ENCODE measurements at places on chromosomes 6 and 20. TPM values are rescaled to one million over a fixed set of nuclear protein-coding genes. Genes with fewer than 3 reads are reported as not detected.

Gene SLC17A1
- total RNA-seq: not detected

Gene RIPPLY2
- total RNA-seq: not detected

Gene PMEPA1
- 21.0 TPM for total RNA-seq

GRCh38 chr6:165662749-165663376, at the start of gene PDE10A:
Gene PDE10A, minus strand, starts transcription at chr6:165663241. Its CDS starts 430 bp downstream, at chr6:165662811.
- H3K27ac ChIP-seq: no peak within 1 kb of the TSS
- H3K4me3 ChIP-seq: peak within 1 kb of the TSS; percentile 44
- peaks cover 78% of the 10 kb centered on the region for H3K27me3 ChIP-seq

- H3K27ac ChIP-seq: no peak overlapping the region
- no peak for DNase-seq
- no peak overlapping the region for H3K4me3 ChIP-seq
- peaks cover 2% of the 10 kb centered on the region for H3K4me1 ChIP-seq
- H3K27me3 ChIP-seq: no peaks in the 10 kb centered on the region
- no peaks in the 10 kb centered on the region for H3K36me3 ChIP-seq
Observed at GRCh38 chr6:129593233-129593564, 116.8 kb downstream of the ARHGAP18 start.

- no peak for DNase-seq
- no peak overlapping the region for H3K27ac ChIP-seq
- H3K27me3 ChIP-seq: no peaks in the 10 kb centered on the region
- H3K4me3 ChIP-seq: no peak overlapping the region
- H3K4me1 ChIP-seq: no peaks in the 10 kb centered on the region
Observed at GRCh38 chr20:51931371-51931781, 129.1 kb upstream of the SALL4 start.

GRCh38 chr6:89146718-89147700, 1.2 kb downstream of the PM20D2 start:
- H3K27ac ChIP-seq: peak overlapping the region; percentile 88
- peak overlapping the region; percentile 89 for H3K4me3 ChIP-seq
- peaks cover 8% of the 10 kb centered on the region for H3K4me1 ChIP-seq
- DNase-seq: no peak
- H3K36me3 ChIP-seq: no peaks in the 10 kb centered on the region

- no peaks in the 10 kb centered on the region for H3K36me3 ChIP-seq
- H3K4me1 ChIP-seq: no peaks in the 10 kb centered on the region
- no peak for DNase-seq
- H3K27me3 ChIP-seq: no peaks in the 10 kb centered on the region
- H3K4me3 ChIP-seq: peak overlapping the region; percentile 97
Observed at GRCh38 chr6:166998256-166999144, 697 bp upstream of the CEP43 start.

DNA sequence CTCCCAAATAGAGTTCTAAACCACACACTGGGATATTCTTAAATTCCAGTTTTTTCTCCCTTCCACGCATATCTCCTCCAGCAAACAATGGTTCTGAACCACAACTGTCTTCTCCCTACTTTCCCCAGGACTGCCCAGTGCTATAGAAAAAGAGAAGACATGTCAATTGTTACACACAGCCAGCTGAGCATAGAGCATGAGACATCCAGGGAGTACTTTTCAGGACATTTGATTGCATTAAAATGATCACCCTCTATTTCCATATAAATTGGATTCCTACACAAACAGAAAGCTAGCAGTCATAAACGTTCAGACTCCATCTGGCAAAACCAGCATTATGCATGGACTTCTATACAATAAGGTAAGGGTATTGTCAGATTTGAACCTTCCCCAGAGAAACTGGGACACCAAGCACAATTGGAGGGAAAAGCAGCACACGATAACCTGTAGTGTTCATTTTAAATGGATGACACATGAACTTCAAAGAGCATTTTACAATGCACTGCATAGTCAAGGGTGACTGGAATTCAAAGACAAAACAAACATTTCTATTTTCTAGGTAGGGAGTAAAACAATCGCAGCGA, 93.1 kb upstream of the HEY2 start:
- no peak for DNase-seq
- no peak overlapping the region for H3K4me3 ChIP-seq
- no peak overlapping the region for H3K27ac ChIP-seq

DNA sequence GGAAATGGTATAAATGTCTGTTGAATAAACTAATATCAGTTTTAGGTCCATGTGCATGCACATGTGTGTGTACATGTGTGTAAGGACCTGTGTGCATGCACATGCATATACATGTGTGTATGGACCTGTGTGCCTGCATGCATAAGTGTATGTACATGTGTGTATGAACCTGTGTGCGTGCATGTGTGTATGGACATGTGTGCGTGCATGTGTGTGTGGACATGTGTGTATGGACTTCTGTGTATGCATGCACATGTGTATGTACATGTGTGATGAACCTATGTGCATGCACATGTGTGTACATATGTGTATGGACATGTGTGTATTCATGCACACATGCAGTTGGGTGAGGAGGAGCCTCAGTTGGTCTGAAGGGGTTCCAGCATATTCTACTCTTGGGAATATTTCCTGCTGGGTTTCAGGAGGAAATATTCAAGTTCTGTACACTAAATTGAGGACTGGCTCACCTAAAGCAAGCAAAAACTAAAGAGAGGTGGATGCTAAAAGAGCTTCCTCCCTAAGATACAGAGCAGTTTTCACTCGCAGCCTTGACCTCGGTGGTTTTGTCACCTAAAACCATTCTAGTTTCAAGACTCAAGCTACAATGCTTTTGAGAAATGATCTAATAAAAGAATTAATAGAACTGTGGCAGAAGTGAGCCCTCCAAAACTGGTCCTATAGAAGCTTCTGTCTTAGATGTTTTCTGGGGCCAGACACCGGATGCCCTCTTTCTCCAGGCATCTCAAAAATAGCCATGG, 742.8 kb downstream of the MAFB start:
- no peaks in the 10 kb centered on the region for H3K27me3 ChIP-seq
- no peaks in the 10 kb centered on the region for H3K4me1 ChIP-seq
- no peak overlapping the region for H3K4me3 ChIP-seq

DNA sequence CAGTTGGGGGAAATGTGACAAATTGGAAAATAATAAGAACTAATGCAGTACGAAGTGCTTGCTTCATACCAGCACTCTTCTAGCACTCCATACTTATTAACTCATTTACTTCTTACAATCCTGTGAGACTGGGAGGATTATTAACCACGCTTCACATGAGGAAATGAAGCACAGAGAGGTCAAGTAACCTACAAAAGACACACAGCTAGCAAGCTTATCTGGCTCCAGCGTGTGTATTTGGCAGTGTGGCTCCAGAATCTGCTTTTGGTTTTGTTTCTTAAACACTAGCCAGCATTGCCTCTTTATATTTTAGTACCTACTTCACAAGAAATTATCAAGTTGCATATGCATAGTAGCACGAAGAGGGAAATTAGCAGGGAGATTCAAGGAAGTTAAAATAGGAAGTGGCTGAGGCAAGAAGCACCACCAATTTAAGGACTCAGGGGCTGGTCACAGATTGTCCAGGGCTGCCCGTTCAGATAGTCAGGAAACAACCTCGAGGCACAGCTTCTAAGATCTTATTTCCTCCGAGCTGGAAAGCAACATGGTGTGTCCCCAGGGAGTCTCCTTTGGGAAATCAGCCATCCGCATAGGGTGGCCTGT, 302.7 kb upstream of the PRDM1 start:
- H3K27me3 ChIP-seq: no peaks in the 10 kb centered on the region
- H3K36me3 ChIP-seq: no peaks in the 10 kb centered on the region
- H3K4me1 ChIP-seq: peaks cover 4% of the 10 kb centered on the region
- no peak overlapping the region for H3K27ac ChIP-seq
- no peak overlapping the region for H3K4me3 ChIP-seq

DNA sequence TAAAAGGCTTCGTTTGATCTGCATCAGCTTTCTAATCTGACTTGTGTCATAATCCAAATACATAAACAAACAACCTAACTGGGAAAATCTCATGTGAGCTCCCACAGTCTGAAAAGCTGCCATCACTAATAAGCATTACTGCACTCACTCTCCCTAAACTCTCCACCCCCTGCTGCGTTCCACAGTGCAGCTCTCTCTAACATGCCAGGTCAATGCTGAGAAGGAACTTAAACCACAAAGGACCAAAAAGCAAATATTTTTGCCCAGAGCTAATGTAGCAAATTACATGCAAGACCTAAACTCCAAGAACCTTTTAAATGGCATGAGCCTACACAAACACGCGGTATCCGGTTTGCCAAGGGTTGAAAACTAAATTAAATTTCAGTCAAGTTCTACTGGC, 542.3 kb upstream of the JARID2 start:
- H3K4me3 ChIP-seq: no peak overlapping the region
- no peaks in the 10 kb centered on the region for H3K36me3 ChIP-seq
- no peaks in the 10 kb centered on the region for H3K27me3 ChIP-seq
- no peak for DNase-seq

DNA sequence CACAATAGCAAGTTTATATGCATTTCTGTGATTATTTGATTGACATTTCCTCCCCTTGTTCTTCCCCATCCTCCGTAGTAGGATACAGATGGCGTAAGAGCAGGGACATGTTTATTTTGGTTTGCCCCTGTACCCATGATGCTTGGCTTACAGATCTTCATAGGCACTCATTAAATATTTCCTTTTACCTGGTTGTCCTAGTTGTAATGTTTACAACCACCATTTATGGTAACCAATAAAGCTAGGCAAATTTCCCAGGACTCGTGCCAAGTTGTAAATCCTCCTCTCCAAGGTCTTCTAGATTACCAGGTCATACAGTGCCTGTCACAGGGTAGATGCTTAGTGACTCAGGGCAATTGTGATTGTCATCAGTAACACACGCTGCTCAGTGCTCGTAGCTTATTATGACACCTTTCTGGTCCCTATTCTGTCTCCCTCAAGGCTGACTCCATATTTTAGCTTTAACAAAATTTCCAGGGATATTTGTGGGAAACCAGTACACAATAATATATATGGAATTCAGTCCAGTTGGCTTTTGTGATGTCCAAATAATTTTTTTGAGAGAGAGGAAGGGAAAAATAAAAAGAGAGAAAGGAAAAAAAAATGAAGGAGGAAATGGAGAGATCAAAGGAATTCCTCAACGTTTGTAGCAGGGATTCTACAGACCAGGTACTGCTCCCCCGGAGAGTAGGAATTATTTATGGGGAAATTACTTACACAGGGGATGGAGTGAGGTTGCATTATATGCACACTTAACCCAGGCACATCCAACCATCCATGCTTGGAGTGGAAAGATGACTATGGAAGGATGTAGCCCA, 24.6 kb downstream of the CYP24A1 start:
- no peaks in the 10 kb centered on the region for H3K4me1 ChIP-seq
- no peaks in the 10 kb centered on the region for H3K27me3 ChIP-seq
- H3K4me3 ChIP-seq: no peak overlapping the region
- no peak for DNase-seq

GRCh38 chr6:143529095-143529494, 17.6 kb upstream of the FUCA2 start:
- no peak for DNase-seq
- no peaks in the 10 kb centered on the region for H3K27me3 ChIP-seq
- no peaks in the 10 kb centered on the region for H3K36me3 ChIP-seq
- peaks cover 3% of the 10 kb centered on the region for H3K4me1 ChIP-seq

DNA sequence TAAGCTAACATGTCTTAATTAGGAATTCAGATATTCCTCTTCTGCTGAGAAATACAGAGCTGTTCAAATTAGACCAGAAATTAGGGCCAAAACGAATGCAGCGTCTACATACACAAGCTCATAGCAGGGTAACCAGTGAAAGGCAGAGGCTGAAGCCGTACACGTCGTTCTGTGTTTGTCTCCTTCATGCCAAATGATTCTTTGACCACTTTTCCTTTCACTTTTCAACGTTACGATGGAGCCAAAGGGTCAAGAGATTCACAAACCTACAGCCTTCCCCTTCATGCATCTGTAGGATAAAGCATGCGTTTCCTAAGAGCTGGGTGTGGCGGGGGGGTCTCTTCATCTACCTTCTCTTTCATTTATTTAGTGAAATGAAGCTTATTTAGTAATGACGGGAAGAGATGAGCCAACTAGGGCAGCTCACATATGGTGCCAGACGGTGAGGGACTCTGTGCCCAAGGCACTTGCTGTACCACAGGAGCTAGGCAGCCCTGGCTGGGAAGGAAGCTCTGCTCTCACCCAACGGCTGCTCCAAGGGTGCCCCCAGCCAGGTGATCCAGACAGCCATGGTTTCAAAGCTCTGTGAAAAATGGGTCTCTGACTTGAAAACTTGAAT, 178.0 kb downstream of the ATXN1 start:
- H3K27ac ChIP-seq: no peak overlapping the region
- H3K4me1 ChIP-seq: no peaks in the 10 kb centered on the region
- no peaks in the 10 kb centered on the region for H3K27me3 ChIP-seq
- DNase-seq: no peak
- H3K36me3 ChIP-seq: no peaks in the 10 kb centered on the region

Measured in tibial nerve (tissue), 4 donors.